ENCODE measurements at places on chromosomes 3 and 15.

DNA sequence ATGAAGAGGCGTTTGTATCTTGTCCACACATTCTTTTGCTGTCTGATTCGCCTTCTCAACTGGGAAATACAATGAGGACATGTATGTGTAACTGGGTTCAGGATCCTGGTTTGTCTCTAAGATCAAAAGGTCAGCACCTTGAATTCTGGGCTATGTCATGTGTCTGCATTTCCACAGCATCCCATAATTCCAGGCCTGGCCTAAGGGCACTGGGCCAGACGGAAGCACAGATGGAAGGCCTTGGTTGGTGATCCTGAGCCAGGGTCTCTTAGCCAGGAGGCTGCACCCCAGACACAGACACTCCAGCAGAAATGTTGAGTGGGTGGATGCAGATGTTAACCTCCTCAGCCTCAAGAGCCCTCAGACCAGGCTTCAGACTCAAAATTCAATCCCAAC, 23.7 kb upstream of the HERC1 start:
- no peak for DNase-seq

DNA sequence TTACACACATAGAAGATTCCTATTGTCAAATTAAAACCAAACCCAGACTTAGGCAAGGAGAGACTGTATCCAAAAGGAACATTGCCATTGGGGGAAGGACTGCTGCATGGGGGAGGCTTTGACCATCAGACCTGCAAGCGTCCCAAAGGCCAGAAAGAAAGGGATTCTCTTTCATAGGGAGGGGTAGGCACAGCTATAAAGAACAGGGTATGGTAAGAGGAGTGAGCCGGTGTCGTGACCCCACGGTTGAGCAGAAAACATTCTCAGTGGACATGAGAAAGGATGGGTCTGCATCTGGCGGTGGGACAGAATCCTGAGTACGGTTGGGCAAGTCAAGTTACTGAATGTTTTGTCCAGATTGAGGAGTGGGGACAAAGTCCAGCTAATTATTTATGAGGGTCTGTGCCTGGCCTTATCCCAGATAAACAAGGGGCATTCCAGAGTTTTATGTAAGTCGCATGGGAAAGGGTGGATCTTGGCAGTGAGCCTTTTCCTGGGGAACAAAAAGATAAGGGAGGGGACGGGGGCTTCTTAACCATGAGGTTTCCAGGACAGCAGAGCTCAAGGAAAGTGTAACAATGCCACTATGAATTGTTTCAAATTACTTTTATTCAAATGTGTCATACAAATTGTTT, 357.8 kb downstream of the OCA2 start:
- no peak for DNase-seq

DNA sequence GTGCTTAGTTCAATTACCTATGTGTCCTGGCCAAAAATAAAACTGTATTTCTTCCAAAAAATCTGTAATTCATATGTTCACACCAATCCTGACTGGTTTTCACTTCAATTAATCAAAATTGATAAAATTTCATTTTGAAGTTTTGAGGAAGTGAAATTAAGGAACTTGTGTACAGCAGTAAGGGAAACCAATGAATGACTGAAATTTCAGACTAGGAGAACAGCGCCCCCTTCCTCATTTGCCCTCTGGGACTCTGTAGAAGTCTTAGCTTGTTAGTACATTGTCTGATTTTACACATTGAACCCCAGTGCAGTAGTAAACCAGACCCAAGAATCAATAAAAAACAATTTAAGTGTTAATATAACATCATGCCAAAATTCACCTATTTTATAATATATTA, 495.3 kb upstream of the AGTR1 start:
- DNase-seq: no peak

GRCh38 chr15:64732156-64732860, 43.1 kb downstream of the RBPMS2 start:
- DNase-seq: no peak

DNA sequence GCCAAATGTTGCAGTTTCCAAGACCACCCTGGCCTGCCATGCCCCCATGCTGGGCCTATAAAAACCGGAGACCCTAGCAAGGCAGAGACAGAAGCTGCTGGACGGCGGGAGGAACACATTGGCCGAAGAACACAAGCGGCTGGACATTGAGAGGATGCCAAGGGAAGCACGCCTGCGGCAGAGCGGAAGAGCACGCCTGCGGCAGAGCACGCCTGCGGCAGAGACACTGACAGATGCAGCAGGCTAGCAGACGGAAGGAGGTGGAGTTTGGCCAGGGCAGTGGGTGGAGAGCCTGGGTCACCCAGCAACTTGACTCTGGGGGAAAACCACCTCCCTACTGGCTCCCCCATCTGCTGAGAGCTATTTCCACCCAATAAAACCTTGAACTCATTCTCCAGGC, 322.3 kb upstream of the TBL1XR1 start:
- DNase-seq: no peak

GRCh38 chr3:50572801-50573371, 3.6 kb downstream of the HEMK1 start:
- no peak for DNase-seq
